Activated T-cell treated with anti-CD3 and anti-CD28 coated beads, Interleukin-2, amount 50 U/mL, for 24 hours (primary cell): ENCODE measurements at places on chromosomes 11 and 22.

DNA sequence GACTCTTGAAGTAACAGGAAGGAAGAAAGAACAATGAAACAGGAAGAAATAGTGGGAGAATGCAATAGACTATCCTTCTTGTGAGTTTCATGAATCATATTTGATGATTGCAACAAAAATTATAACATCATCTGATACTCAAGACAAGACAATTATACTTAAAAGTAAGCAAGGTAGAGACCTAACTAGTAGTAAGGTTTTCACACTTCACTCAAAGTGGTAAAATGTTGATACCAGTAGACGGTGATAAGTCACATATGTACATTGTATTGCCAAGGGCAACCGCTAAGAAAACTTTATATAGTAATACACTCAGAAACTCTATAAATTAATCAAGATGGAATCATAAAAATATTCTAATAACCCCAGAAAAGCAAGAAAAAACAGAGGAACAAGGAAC, 107.8 kb downstream of the CYP2R1 start:
- peaks cover 55% of the 10 kb centered on the region for H3K4me1 ChIP-seq
- DNase-seq: no peak
- no peaks in the 10 kb centered on the region for H3K27me3 ChIP-seq
- peak overlapping the region; percentile 77 for H3K27ac ChIP-seq
- no peak overlapping the region for H3K4me3 ChIP-seq

DNA sequence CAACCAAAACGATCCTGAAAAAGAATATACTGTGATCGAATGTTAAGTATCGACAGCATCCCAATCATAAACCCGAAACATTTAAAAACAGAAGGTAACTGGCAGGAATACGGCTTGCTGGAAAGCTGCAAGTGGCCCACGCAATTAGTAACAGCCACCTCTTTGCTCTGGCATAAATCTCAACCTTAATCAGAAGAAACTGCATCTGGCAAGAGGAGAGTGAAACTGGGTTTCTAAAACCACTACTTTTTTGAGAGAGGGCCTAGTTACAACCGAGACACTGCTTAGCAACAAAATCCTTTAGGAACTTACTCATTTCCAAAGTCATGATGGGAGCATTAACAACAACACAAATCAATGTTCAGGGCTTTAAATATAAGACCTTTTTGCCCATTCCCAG, 7.9 kb downstream of the NCAPD3 start:
- no peak overlapping the region for H3K4me3 ChIP-seq
- H3K36me3 ChIP-seq: peaks cover 88% of the 10 kb centered on the region
- H3K27ac ChIP-seq: no peak overlapping the region

GRCh38 chr11:46890665-46891064, 27.7 kb downstream of the LRP4 start:
- no peak for DNase-seq
- H3K36me3 ChIP-seq: no peaks in the 10 kb centered on the region
- H3K27me3 ChIP-seq: peaks cover 7% of the 10 kb centered on the region
- H3K4me3 ChIP-seq: no peak overlapping the region
- H3K27ac ChIP-seq: no peak overlapping the region
- no peaks in the 10 kb centered on the region for H3K4me1 ChIP-seq

GRCh38 chr11:120182790-120183491, 27.9 kb upstream of the OAF start:
- H3K27me3 ChIP-seq: peaks cover 29% of the 10 kb centered on the region
- H3K4me3 ChIP-seq: no peak overlapping the region
- H3K27ac ChIP-seq: no peak overlapping the region
- peaks cover 10% of the 10 kb centered on the region for H3K4me1 ChIP-seq
- H3K36me3 ChIP-seq: no peaks in the 10 kb centered on the region

- no peak overlapping the region for H3K27ac ChIP-seq
- H3K36me3 ChIP-seq: no peaks in the 10 kb centered on the region
- peaks cover 26% of the 10 kb centered on the region for H3K27me3 ChIP-seq
Measured at GRCh38 chr11:10728789-10729472, 22.1 kb upstream of the CTR9 start.
